Activated T-cell treated with anti-CD3 and anti-CD28 coated beads, Interleukin-2, amount 50 U/mL, for 1 hour (primary cell): ENCODE measurements at places on chromosomes 5 and 9.
A peak's percentile ranks its signal among the peaks of the same experiment; 100 is the strongest.

DNA sequence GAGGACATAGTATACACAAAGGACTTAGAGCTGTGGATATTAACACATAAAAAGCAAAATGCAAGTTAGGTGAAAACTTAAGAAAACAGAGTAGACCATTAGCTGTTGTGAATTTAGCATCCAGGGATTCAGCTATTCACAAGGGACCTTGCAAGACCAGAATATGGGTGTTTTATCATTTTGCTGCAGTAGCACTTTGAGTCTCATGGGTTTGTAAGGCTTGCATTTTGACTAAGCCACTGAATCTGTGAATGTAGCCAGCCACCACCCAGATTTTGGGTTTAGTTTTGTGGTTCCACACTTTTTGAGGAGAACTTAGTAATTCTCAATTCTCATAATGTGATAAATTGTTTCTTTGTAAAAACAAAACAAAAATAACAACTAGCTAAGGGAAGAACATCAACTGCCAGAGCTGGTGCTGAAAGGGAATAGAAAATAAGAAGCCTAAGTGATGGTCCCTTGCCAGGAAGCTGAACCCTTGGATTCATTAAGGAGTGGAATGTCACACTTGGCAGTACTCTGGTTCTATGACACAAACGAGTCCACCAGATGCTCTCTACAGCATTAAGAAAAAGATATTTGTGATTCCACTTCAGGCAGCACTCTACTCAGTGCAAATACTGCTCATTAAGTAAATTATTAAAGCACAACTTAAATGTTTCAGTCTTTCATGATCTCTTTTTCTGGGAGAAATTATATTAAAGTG, 557.4 kb upstream of the ZNF462 start:
- DNase-seq: no peak

DNA sequence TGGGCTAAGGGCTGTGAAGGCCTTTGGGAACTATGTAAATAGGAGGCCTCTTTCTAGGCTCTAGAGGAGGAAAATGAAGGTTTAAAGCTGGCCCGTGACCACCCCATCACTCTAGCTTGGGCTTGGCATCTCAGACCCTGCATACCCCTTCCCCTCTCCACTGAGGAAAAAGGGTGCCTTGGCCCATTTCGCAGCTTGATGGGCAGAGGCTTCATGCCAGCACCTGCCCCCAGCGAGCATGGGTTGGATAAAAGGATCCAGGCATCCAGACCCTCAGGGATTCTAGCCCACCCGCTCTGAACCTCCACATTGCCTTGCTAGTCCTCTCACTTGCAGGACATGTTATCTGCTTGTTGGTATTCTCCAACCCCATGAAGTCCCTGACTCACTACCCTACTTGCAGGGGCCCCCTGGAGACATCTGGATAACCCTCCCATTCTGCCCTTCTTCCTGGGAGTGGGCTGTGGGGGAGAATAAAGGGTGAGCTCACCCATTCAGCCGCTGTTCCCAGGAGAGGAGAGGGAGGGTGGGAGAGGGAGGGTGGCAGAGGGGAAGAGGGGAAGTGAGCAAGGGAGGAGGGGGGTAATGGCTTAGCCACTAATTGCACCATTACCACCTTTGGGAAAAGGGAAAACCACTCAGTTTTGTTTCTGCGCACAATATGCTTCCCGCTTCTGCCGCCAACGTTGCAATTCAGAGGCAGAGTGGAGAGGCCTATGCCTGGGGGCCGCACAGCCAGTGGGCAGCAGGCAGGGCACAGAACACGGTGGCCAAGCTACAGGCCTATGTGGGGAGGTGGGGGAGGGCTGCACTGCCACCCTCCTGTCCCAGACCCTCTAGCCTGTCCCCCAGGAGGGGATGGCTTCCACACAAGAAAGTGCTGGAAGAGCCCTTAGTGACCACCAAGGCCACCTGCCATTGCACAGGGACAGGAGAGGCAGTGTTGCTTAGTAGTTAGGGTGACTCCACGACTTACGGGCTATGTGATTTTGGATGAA, 2.1 kb upstream of the CAMK2A start:
- DNase-seq: no peak

DNA sequence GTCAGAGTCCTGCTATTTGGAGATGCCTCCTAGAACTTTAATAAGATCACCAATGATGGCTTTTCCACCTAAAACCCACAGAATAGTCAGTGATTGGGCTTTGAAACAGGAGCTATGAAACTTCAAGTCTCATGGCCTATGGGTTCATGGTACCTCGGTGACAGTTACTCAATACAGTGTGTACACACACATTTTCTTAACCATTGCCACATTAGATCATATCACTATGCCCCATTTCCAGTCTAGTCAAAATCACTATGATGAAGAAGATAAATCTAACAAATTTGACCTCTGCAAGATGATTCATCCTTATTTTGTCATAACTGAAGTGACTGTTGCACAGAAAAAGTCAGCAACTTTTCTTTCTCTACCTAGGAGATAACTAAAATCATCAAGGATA, 86.8 kb upstream of the OR13F1 start:
- no peak for DNase-seq

- no peak for DNase-seq
Measured at GRCh38 chr5:56791396-56791795, 24.0 kb upstream of the MAP3K1 start.

DNA sequence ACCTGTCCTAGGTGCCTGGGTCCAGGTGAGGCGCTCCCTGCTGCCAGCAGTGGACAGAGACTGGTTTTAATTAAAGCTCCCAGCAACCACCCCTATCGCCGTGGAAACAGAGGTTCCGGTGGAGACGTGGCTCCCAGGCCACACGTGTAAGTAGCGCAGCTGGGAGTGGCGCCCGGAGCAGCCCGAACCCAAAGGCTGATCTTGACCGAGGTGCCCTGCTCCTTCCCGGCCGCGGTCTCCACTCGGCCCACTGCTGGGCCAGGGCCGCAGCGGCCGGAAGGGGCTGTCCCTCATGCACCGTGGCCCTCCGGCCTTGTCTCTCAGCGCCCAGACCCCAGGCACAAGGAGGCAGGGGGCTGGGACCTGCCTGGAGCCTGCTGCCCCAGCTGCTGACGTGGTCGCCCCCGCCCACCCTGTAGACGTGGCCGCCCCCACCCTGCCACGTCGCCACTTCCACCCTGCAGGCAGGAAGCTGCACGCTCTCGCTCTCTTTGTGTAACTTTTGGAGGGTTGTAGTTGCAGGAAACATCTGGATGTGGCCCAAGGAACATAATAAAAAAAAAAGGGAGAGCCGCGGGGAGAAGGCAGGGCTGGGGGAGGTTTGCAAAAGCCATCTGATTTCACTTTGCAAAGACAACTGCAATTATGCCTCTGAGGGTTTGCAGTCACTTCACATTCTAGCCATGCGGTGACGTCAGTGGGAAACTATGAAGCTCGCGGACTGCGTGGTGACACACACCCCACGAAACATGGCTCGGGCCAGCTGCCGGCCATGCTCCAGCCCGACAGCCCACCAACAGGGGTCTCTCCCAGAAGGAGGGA, 129.9 kb downstream of the RXRA start:
- DNase-seq: peak; percentile 71

DNA sequence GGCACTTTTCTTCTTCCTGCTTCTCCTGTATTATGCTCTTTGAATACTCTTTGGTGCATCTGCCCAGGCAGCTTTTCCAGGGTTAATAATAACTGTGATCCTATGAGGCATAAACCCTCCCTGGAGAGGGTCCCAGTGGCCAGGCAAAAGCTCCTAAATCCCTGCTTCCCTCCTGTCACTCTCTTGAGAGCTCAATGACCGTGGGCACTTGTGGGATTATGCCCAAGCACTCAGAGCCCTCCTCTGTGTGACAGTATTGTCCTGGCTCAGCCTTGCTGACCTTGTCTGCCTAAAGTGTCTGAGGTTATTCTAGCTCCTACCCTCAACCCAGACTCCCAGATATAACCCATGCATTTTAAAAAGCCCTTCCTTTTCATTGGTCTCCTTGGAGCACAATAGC, 51.9 kb downstream of the GALNT10 start:
- DNase-seq: no peak

- DNase-seq: no peak
Measured at GRCh38 chr9:117926031-117926658, 221.9 kb downstream of the TLR4 start.

- DNase-seq: no peak
Measured at GRCh38 chr9:93496285-93496684, 42.9 kb upstream of the FAM120AOS start.

GRCh38 chr5:66989286-66989685, 207.3 kb downstream of the CD180 start:
- DNase-seq: no peak

DNA sequence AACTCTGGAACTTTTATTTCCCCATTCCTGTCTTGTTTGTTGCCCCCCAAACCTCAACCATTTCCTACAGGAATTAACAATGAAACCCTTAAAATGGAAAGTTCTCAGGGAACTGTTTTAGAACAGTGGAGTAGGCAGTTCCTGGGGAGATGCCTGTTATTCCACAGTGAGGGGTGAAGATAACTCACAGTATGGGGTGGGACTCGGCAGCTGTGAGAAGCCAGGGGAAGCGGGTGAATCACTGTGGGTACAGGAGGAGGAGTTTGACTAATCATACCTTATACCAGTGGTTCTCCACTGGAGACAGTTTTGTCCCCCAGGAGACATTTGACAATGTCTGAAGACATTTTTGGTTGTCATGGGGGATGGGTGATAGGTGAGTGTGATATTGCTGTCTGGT, 36.9 kb upstream of the GLRA1 start:
- no peak for DNase-seq

DNA sequence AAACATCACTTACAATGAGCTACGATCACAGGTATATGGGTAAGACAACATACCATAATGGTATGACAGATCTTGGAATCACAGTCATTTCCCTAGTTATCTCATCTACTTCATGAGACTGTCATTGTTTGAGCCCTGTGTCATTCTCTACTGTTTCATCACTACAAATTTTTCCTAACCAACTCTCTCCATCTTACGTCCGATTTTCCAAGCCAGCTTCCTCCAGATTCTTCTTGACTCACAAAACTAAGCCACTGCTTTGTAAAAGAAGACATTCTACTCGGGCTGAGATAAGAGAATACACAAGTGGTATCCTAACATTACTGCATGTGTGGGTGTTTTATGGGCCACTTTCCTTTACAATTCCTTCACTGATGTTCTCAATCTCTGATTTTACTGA, 49.6 kb downstream of the SERINC5 start:
- no peak for DNase-seq

GRCh38 chr5:120463991-120464626, at the start of gene PRR16:
TSS of gene PRR16 (plus strand) at chr5:120464300.
- DNase-seq: no peak

GRCh38 chr5:100446879-100447430, 88.2 kb upstream of the FAM174A start:
- DNase-seq: no peak

- DNase-seq: no peak
Measured at GRCh38 chr5:56166671-56167385, 66.3 kb downstream of the ANKRD55 start.

DNA sequence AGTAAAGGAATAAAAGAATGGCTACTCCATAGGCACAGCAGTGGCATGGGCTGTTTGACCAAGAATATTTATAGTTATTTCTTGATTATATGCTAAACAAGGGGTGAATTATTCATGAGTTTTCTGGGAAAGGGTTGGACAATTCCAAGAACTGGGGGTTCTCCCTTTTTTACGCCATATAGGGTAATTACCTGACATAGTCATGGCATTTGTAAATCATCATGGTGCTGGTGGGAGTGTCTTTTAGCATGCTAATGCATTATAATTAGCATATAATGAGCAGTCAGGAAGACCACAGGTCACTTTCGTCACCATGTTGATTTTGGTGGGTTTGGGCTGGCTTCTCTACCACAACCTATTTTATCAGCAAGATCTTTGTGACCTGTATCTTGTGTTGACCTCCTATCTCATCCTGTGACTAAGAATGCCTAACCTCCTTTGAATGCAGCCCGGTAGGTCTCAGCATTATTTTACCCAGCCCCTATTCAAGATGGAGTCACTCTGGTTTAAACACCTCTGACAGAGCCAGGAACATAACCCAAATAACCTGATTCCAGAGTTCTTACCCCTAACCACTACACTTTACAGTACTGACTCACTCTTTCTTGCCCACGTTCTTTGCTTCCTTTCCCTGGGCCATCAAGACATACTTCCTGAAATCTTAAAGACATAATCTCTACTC, 25.0 kb upstream of the MRPS30 start:
- DNase-seq: no peak

DNA sequence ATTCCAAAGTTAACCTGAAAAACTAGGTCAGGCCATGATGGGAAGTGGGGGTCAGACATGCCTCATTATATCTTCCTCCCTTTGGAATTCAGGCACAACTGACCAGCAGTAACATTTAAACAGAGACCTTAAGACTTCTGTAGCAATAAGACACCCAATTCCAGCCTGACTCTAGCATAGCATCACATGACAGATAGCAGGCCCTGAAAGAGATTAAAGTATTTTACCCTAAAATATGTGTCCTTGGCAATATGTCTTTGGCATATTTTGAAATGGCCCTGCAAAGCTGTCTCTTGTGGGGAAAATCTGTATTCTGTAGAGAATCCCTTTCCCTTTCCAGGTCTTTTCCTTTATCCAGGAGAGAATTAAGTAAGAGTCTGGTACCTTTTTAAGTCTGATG, 34.3 kb downstream of the S1PR3 start:
- DNase-seq: no peak
